Astrocyte of the cerebellum (primary cell): ENCODE measurements at places on chromosomes 4 and X.
A peak's percentile ranks its signal among the peaks of the same experiment; 100 is the strongest.

- DNase-seq: no peak
These were observed 3.9 kb upstream of the SFRP2 start for GRCh38 chr4:153792618-153793247.

DNA sequence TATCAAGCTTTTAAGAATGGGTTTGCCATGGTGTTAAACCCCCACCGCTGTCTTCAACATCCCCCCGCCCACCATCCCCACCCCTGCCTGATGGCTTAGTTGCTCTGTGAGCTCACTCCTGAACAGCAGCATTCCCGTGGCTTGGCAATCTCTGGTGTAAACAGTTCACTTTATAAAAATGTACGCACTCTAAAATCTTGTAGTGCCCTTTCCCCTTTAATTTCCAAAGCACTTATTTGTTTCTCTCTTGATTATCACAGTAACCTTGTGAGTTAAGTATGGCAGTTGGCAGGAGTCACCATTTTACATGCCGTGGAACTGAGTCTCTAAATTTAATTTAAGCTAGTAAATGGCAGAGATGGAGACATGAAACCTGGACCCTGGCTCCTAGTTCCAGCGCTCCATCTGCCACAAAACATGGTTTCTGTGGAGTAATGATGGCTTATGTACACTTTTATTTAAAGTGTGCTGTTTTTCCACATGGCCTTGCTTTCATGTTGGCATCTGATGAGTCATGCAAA lies 123.1 kb downstream of the AFF1 start:
- DNase-seq: no peak

- no peak for DNase-seq
These were observed 764.6 kb upstream of the FTHL17 start for GRCh38 chrX:31836479-31836878.

GRCh38 chr4:26386386-26386785 lies 65.6 kb downstream of the RBPJ start:
- no peak for DNase-seq

- DNase-seq: no peak
These were observed 137.2 kb upstream of the HS3ST1 start for GRCh38 chr4:11565899-11566298.

- no peak for DNase-seq
These were observed 593.8 kb downstream of the SMARCA1 start for GRCh38 chrX:128929271-128930057.

- DNase-seq: peak; percentile 37
These were observed 24.5 kb downstream of the DDIT4L start for GRCh38 chr4:100165809-100166208.

- DNase-seq: no peak
These were observed 632 bp downstream of the CCSER1 start for GRCh38 chr4:90127706-90128345.

DNA sequence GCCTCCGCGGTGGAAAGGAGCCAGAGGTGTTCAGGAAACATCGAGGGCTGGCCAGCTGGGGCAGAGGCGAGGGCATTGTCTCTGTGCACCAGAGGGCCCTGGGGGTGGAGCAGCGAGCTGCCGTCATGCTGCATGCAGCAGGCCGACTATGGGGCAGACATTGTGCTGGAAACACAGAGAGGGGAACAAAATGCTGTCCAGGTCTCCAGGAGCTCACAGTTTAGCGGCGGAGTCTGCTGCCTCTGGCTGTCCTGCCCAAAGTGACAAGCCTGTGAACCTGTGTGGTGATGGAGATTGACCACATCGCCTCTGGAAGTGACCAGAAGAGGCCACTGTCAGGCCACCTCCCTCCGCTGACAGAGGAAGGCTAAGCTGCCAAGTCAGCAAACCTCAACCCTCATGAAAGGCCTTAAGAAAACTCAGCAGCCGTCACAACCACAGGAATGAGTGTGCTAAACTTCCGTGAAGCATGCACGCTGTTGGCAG lies 20.1 kb upstream of the SASH3 start:
- peak; percentile 92 for DNase-seq

GRCh38 chrX:47498411-47498810 lies 15.4 kb upstream of the ZNF41 start:
- no peak for DNase-seq

DNA sequence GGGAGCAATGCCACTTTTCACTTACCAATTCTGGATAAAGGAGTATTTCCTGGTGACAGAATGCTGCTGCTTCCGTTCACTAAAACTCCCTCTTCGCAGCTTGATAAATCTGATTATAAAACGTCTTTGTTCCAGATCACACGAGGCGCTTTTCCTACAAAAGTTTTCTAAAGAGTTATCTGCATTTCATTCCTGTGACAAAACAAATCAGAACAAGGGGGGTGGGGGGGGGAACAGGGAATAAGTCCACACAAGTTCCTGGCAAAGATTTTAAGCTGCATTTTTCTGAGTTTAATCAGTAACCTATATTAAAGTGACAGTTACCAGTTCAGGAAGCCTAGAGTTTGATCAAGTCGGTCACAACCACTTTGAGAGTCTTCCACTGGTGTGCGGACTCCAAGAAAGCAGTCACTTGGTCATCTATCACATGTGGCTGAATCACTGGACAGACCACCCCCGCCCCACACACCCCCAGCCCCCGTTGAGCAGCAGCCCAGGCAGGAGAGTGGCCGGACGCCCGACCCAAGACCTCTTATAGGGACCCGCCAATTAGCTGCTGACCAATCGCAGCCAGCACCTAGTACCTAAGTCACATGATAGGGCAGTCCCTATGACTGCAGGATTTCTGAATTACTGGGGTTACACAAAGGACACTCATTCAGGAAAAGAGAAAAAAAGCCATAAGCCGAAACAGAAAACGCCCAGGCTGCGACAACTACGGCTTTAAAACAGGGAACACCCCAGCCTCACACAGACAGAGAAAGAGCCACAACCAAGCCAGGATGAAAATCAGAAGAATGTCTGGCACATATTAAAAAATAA lies 569.3 kb upstream of the DIPK2B start:
- DNase-seq: peak; percentile 73

DNA sequence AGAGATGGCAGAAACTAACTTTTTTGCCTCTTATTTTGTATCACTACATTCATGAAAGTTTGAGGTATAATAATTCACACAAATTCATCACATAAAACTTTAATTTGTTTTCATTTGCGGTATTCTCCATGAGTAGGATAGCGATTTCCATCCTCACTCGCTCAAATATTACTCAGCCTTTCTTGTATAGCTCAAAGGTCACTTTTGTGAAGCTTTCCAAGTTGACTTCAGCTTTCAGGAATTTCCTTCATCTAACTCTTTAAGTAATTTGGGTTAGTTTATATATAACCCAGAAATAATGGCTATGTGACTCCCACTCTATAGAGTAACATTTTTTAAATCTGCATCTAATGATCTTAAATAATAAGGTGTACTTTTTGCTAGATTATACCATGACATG lies 314.4 kb downstream of the IL1RAPL1 start:
- no peak for DNase-seq

- DNase-seq: no peak
These were observed 784 bp upstream of the ANXA5 start for GRCh38 chr4:121697564-121697963.

DNA sequence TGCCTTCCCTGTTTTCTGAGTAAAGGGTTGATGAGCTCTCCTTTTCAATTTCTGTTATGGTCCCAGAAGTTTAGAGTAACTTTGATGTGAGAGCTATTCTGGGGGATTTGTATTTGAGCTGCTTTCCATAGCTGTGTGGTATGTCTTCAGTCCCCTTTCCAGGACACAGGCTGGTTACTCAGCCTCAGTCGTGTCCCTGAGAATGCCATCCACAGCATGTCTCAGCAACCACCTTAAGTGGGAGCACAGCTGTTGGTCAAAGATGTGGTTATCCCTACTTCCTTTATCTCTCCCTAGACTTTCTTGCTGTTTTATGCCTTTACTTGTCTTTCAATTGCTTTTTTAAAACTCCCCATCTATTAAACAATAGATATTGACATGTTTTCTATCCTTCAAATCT lies 37.8 kb downstream of the RNF175 start:
- no peak for DNase-seq

DNA sequence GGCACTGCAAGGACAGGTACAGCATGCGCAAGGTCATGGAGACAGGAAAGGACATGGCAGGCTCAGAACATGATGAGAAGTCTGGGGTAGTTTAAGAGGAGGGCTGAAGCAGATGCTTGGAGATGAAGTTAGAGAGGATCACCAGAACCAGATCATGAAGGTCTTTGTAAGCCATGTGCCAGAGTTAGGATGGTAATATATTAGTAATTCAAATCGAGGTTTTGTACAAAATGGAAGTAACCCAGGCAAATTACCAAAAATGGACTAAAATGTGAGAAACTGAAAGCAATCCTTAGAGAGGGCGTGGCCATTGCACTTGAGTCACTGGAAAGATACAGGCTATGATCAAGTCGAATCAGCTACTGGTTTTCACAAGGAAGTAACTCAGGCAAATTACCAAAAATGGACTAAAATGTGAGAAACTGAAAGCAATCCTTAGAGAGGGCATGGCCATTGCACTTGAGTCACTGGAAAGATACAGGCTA lies 13.5 kb downstream of the RXFP1 start:
- peak; percentile 22 for DNase-seq

DNA sequence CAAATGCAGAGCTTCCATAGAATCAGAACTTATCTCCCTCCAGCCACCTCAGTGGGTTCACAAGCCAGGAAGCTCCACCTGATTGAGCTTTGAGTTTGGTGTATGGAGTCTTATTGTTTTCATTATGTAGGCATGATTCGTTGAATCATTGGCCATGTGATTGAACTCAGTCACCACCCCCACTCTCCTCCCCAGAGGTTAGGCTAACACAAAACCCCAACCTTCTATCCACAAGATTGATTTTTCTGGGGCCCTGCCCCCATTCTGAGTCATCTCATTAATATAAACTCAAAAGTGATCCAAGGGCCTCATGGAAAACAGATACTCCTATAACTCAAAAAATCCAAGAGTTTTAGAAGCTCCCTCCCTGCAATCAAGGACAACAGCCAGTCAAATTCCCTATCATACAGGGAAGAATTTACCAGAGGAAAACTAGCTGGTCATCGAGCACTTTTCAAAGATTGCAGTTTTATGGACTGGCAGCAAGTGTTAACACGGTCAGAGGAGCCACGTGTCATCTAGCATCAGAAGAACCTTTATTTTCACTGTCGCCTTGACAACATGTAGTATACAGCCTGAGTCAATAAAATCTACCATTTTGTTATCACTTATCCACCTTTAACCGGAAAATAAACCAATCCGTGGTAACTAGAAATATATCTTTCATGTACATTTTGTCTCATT lies 35.9 kb upstream of the GUCY1B1 start:
- DNase-seq: no peak

GRCh38 chrX:46039526-46039925 lies 505.7 kb downstream of the ZNF674 start:
- DNase-seq: no peak

- DNase-seq: no peak
These were observed 557 bp upstream of the KDR start for GRCh38 chr4:55125763-55126541.

DNA sequence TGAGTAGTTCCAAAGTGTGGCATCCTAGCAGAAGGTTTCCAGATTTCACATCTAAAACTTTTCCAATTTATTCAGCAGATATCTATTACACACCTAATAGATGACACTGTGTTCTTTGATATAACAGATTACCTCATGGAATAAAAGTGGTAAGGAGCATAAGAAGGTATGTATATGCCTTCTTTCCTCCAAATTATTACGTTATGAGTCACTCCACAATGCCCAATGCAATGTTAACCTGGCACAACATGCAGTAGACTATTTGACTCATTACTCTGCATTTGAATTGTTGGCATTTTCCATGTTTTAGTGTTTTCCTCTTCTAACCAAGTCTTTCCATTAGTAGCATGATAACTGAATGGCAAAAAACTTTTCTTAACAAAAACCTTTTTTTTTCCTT lies 383.6 kb downstream of the ADGRL3 start:
- peak; percentile 32 for DNase-seq

- no peak for DNase-seq
These were observed 157.1 kb upstream of the FTHL17 start for GRCh38 chrX:31228909-31229308.

GRCh38 chr4:124686279-124686678 lies 26.3 kb downstream of the ANKRD50 start:
- no peak for DNase-seq

GRCh38 chrX:137684591-137684990 lies 118.7 kb downstream of the ZIC3 start:
- DNase-seq: no peak

DNA sequence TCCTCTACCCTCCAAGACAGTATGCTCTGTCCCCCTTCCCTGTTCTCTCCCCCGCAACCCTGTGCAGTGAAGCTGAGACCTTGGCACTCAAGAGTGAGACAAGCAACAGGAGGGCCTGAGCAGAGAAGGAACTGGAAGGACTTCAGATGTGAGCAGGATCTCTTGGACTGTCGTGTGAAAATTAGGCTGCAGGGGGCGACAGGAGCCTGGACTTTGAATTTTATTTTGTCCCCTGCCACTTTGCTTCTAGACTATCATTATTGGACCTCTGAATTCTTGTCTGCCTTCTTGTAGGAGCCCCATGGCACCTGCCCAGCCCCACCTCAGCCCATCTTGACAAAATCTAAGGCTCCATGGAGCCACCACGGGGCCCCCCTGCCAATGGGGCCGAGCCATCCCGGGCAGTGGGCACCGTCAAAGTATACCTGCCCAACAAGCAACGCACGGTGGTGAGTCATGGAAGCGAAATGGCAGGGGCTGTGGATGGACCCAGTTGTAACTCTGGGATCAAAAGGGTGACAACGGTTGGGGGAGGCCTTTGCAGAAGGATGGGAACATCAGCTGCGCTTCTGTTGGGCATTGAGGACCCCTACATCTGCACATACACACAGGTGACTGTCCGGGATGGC lies 1.7 kb downstream of the ARAF start:
- no peak for DNase-seq

- DNase-seq: no peak
These were observed 755 bp downstream of the ANKRD17 start for GRCh38 chr4:73257651-73258435.

- no peak for DNase-seq
These were observed 6.8 kb downstream of the ASB5 start for GRCh38 chr4:176262243-176262642.

DNA sequence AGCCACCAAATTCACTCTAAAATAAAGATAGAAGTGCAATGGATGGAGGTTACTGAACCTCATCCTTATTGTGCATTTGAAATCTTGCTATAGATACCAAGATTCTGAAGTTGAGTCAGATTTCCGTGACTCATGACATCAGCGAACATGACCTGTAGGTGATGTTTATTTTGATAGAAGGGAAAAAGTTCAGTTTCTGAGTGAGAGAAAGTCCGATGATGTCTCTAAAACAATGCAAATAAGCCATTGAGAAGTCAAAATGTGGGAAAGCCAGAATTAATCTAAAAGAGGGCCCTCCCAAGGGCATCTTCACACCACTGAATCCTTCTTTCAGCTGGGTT lies 20.0 kb downstream of the PHOX2B start:
- no peak for DNase-seq
